ENCODE measurements at places on chromosomes 2 and 18.

GRCh38 chr2:168679081-168679480 is 123.4 kb upstream of the NOSTRIN start:
- DNase-seq = no peak

DNA sequence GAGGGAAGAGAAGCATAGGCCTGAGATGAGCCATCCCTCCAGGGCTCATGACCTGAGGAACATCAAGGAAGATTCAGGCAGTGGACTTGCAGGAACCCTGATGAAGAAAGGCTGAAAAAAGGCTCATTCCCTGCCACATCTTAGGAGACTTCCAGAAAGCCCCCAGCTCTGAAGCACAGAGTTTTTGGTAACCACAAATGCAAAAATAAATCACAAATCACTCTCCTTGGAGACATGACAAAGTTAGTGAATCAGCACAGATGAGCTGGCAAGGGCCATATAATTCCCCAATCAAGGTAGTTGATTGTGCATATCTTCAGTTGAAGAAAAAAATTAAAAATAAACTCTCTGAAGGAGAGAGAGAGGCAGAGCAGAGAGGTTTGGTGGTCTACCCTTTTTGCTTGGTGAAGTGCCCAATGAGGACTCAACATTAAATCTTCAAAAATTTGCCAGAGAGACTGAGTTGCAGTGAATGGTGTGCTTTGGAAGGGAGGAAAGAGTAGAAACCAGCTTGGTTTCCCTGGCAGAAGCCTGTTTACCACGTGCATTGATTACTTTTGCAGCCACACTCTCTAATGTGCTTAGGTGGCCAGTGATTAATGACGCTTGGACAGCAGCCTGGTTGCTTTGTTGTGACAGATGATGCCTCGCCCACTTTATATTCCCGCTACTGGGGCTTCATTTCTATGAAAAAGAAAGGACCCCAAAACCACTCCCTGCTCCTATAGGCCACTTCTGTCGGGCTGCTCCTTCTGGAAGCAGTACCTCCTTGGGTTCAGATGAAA is 257.4 kb upstream of the SLC14A2 start:
- no peak for DNase-seq

GRCh38 chr2:199431746-199432213 is 26.0 kb downstream of the SATB2 start:
- no peak for DNase-seq

GRCh38 chr2:136204971-136205370 is 87.0 kb upstream of the CXCR4 start:
- DNase-seq = no peak

DNA sequence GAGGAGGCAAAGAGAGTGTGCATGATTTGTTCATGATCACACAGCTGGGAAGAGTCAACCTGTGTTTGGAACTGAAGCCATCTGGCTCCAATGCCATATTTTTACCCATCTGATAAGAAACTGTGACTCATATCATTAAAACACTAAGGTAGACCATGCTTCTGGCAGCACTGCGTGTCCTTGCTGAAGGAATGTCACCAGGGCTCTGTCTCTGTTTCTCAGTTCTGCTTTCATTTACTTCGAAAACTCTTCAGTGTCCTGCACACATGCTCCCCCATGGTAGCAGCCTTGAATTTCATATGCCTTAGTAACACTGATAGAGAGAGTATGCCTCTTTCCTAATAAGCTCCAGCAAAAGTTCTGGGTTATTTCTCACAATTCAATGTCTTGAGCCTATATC is 830.4 kb downstream of the DCDC2C start:
- DNase-seq = no peak

- no peak for DNase-seq
Observed at GRCh38 chr2:64793701-64794100, 140.0 kb upstream of the SERTAD2 start.

GRCh38 chr18:74503137-74503536 is 7.0 kb downstream of the CNDP2 start:
- DNase-seq = no peak

Measured in AG09319 (cell line).